Kidney tubule cell (primary cell): ENCODE measurements at places on chromosomes 2 and 18.
A peak's percentile ranks its signal among the peaks of the same experiment; 100 is the strongest.

- no peak for DNase-seq
Observed at GRCh38 chr2:40120026-40120425, 331.9 kb downstream of the SLC8A1 start.

DNA sequence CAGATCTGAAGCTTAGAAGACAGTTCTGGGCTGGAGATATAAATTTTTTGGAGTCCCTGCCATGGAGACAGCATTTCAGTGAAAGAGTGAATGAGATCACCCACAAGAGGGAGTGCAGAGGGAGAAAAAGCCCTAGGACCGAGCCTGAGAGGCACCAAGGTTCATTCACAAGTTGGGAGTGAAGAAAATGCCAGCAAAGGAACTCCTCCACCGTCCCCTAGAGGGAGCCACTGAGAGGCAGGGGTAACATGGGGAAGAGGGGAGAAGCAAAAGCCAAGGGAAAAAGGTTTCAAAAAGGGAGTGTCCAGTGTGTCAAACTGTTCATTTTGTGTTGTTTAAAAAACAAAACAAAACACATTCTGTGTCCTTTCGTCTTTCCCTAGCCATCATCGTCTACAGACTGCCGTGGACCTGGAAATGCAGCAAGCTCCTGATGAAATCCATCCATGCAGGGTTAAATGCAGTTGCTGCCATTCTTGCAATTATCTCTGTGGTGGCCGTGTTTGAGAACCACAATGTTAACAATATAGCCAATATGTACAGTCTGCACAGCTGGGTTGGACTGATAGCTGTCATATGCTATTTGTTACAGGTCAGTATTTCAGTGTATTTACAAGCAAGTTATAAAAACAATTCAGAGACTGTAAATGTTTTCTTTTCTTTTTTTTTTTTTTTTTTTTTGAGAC is 19.1 kb downstream of the CYBRD1 start:
- peak; percentile 8 for DNase-seq

- DNase-seq = no peak
Observed at GRCh38 chr2:85001595-85001994, 30.6 kb downstream of the KCMF1 start.

GRCh38 chr2:206204710-206205109 is 45.0 kb downstream of the EEF1B2 start:
- no peak for DNase-seq

GRCh38 chr18:59464486-59464885 is 105.4 kb upstream of the LMAN1 start:
- DNase-seq = no peak

DNA sequence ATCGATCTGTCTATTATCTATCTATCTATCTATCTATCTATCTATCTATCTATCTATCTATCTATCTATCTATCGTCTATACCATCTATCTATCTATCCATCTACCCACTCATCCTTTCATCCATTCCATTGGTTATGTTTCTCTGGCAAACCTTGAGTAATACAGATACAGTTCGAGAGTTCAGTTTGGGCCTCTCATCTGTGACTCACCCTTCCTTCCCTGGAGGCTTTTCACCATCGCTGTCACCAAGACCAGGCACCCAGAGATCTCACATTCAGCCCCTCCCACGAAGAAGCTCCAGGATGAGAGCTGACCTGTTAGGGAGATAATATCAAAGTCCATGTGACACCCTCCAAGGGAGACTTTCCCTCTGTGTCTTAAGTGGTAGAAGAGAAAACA is 164.1 kb upstream of the CELF4 start:
- DNase-seq = no peak

GRCh38 chr2:127661949-127662510 is 13.3 kb downstream of the LIMS2 start:
- no peak for DNase-seq

DNA sequence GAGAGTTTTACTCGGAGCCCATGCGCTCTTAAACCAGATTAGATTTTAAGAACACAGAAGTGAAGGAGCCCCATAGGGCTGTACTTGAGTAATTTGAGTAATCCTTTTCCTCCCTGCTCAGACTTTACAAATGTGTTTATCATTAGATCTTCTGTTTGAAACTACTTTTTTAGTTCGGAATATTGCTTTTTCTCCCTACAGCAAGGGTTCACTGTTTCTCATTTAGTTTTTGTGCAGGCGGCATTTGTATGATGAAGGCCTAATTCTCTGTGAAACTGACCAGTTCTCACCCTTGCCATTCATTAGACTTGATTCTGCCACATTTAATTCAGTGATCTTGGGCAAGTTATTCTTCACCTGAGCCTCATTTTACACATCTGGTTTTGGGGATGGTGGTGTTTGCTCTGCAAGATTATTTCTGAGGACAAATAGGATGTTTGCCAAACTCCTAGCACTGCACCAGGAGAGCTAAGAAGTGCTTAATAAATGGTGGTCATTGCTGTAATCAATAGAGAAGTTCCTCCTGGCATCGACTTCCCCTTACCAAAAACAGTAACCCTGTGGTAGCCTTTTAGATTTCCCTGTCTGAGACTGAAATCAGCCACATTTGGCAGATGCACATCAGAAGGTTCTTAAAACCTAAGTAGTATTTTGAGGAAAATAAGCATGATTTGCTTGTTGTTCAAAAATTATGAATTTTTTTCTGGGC is 2.2 kb downstream of the B3GNT2 start:
- no peak for DNase-seq

- no peak for DNase-seq
Observed at GRCh38 chr2:37825586-37825985, 99.5 kb upstream of the RMDN2 start.

DNA sequence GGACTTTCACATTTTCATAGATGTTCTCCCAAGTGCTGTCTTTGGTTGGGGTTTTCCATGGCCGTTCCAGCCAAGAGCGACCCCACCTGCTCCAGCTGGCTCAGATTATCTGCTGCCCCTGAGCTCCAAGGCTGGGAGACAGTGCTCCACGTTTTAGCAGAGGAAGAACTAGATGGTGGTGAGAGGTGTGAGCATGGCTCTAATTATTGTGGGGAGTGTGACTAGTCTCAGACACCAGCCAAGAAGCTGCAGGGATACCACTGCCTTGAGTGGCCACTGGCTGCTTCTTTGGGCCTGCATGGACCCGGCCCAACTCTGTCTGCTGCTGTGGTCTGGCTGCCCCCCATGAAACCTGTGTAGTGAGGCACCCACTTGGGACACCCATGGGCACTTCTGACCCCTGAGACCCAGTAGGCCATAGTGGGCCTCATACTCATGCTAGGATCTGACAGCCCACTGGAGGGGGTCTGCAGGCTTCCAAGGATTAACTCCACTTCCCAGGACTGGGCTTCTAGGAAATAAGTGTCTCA is 2.8 kb upstream of the NCL start:
- DNase-seq = no peak

GRCh38 chr2:207296265-207296948 is 130.7 kb upstream of the KLF7 start:
- DNase-seq = no peak

DNA sequence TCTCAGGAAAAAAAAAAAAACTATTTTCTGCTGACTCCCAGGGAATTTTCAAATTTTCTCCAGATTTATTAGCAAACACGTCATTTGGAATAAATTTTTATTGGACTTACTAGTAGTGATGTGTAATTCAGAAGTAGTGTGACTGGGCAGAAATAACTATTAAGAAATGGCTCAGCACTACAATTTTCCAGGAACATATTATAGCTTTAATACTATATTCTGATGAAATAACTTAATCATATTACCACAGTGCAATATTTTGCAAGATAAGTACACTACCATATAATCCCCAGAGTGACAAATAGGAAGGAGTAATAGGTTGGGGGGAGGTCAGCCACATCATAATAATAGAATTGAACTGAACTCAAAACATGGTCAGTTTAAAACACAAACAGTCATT is 19.7 kb upstream of the TNFAIP6 start:
- DNase-seq = no peak

GRCh38 chr2:8368463-8368862 is 313.4 kb upstream of the ID2 start:
- DNase-seq = no peak

GRCh38 chr2:217362286-217362685 is 502.4 kb upstream of the TNP1 start:
- no peak for DNase-seq

DNA sequence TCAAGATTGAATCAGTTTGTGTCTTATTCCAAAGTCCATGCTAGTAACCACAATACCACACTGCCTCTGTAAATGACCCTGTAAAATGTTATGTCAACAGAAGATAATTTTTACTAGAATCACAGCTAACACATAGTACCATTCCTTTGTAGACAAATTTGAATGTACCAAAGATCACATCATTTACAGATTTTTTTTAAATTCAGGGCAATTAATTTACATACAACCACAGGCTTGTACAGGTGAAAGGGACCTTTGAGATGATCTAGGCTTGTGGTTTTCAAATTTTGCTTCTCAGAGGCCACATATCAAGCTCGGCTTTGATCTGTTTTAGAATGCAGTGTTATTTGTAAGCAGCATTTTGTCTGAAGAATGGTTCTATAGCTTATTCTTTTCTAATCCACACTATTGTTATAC is 63.8 kb upstream of the PPM1B start:
- DNase-seq = no peak

DNA sequence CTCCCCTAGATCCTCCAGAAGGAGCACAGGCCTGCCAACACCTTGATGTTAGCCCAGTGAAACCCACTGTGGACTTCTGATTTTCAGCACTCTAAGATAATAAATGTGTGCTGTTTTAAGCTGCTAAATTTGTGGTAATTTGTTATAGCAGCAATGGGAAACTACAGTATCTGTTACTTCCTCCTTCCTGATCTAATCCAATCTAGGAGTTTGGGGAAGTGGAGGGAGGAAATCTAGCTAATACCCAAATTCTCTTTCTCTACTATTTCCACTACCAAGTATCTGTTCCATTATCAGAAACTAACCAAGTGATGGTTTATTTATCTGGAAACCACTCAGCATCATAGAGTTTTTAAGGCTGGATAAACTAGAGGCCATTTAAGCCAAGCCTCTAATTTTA is 64.9 kb downstream of the AFF3 start:
- DNase-seq = no peak

DNA sequence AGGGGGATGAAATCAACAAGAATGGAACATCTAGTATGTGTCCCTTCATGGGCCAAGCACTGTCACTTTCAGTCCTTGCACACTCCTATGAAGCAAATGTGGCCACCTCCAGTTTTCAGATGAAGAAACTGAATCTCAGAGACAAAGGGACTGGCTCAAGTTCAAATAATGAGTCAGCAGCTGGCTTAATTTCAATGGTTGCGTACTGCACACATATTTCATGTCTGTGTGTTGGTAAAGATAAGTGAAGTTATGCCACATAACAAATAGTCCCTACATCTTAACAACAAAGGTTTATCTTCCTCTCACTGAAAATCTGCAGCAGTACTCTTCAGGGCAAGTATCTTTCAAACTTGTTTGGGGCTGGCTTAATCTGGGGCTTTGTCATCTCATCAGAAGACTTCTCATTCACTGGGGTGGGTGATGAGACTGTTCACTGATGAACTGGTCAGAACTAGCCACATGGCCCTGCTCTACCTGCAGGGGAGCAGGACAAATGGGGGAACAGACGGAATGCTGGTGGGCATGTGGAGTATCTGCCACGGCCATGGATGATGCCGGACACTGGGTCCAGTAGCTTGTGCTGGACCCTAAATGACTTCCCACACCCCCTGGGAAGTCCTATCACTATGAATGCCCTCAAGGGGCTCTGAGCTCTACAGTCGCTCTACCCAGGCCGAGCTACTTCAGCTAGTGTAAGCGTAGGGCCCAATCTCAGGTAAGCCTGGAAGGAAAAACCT is 263.2 kb downstream of the CYP26B1 start:
- peak; percentile 44 for DNase-seq

DNA sequence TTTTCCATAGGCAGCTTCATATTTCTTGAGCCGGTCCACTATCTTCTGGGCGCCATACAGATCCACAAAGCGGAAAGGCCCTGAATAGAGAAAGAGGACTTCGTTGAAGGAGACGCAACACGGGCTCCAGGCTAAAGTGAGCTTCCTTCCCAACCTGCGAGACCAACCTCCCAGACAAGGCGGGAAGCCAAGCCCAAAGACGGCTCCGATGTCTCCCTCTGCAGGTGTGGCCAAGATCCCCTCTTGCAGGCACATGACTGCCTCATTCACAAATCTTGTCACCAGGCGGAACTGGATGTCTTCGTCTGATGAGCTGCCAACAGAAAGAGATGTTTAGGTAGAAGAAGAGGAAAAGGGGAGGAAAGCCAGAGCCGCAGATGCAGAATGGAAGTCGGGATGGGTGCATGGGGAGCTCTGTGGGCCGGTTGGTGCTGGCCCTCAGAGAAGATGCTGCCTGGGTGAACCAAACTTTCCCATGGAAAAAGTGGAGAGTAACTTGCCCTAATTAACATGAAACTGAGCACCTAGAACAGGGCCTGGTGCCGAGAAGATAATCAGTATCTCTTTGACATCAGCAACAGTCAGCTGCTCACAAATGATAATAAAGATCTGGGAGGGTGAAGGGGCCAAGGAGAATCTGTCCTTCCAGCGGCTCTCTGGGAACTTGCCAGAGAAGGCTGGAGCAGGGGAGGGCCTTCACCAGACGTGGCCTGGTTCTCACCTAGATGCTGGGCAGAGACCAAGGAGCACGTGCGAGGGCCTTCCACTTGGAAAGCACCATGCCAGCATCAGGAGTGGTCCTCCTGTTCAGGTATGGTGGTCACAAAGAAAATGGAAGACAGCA is 18.6 kb downstream of the GAREM2 start:
- DNase-seq = no peak

DNA sequence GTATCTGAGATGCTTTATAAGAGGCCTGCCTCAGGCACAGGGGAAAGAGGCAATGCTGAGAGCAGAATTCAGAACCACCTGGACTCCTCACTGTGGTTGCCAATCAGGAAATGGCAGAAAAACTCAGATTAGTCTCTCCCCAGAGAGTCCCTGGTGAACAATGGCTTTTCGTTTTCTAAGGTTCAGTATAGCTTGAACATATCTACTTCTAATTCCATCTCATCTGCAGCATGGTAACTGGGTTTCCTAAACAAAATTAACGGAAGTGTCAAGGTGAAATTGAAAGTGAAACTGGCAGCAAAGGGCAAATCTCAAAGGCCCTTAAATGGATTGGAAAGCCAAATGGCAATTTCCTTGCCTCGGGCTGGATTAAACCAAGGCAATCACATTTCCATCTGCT is 480.2 kb upstream of the ACVR2A start:
- peak; percentile 9 for DNase-seq

GRCh38 chr18:33839452-33840211 is 261.6 kb downstream of the ASXL3 start:
- DNase-seq = peak; percentile 60

DNA sequence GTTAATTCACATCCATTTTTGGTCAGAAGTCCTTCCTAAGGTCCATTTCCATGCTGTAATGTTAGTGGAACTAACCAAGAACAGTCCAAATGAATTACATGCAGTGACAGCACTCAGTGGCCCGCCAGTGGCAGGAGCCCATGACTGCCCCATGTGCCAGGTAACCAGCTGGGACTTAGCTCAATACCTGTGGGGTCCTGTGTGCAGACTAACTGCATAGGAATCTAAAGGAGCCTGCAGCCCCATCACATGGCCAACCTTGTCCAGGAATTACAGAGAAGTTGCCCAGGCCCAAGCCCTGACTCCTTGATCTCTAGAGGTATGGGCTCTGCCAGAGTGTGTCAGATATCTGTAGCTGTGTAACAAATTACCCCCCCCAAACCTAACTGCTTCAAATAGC is 35.4 kb upstream of the GPR17 start:
- no peak for DNase-seq
